SK-N-SH treated with all-trans-retinoic acid at 6 μM for 48 hours (cell line): ENCODE measurements at places on chromosomes 6 and 20.
A peak's percentile ranks its signal among the peaks of the same experiment; 100 is the strongest.

- no peak for ATAC-seq
These were observed 50.9 kb upstream of the DACT2 start for GRCh38 chr6:168370310-168370991.

DNA sequence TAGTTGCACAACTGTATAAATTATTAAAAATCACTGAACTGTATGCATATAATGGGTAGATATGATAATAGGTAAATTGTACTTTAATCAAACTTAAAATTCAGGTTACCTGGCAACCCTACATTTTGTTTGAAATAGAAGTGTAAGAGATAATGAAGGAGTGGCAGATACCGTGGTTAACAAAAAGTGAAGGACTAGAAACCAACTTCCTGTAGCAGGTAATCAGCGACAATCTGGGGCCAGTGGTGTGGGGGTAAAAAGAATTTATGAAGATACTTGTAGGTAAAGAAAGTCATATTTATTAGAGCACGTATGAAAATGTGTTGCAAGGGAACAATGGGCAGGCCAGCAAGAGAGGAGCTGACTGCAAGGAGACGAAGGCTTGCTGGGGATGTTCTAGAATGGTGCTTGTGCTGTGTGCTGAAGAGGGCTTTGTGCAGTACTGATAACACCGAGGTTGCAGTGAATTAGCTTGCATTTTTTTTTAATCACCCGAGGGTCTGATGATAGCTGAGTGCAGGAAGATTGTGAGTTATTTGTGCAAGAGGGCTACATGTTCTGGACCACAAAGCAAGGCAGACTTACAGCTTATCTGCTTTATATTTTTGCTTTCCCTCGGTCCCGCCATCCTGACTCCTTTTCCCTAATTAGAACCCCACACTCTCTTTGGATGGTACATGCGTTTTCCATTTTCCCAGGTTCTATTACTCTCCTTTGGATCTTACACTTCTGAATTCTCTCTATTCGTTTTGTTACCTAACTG is 4.6 kb upstream of the ENPP1 start:
- no peak for ATAC-seq

GRCh38 chr6:6584310-6585002 is 4.1 kb upstream of the LY86 start:
- ATAC-seq = no peak

DNA sequence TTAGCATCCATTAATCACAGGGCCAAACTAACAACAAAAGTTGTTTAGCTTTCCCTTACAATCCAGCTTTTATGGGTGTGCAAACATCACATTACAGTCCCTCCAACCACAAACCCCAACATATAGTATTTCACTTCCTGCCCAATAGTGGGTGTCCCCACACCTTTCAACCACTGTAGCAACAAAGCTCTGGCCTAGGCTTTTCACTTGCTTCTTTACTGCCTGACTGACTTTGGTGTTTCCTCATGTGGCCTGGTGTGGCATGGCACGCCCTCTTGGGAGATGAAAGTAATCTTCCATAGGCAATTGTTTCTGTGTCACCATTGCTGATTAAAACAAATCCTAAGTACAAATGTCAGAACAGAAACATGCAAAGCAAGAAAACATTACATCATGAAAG is 46.3 kb downstream of the MCM8 start:
- no peak for ATAC-seq

DNA sequence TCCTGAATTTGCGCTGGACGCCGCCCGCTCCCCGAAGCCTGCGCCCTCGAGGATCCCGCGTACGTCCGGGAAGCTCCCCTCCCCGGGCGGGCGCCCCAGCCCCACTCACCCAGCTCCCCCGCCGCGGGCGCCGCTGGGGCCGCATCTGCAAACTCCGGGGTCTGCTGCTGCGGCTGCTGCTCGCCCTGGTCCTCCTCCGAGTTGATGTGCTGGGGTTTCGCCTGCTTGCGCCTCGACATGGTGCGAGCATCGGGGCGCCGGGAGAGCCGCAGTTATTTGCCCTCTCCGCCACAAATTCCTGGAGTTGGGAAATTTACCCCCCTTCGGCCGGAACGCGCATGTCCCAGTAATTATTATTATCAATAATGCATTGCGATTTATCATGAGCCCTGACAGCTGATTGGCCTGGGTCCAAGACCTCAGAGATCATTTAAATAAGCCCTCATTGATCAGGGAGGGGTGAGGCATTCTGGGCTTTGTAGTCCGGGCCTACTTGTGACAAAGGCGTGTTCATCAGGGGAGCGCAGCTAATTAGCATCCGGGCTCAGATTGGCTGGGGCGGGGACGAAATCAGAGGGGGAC is at the start of gene SALL4:
Gene SALL4 (minus strand): TSS at position 352 of the 582 bp plus-strand sequence. CDS start 113 bp downstream, at position 239.
- no peak for ATAC-seq

GRCh38 chr6:27814665-27815424 is 97.4 kb downstream of the OR2B2 start:
- peak; percentile 70 for ATAC-seq

- no peak for ATAC-seq
These were observed 125.8 kb downstream of the MYB start for GRCh38 chr6:135306740-135307420.

DNA sequence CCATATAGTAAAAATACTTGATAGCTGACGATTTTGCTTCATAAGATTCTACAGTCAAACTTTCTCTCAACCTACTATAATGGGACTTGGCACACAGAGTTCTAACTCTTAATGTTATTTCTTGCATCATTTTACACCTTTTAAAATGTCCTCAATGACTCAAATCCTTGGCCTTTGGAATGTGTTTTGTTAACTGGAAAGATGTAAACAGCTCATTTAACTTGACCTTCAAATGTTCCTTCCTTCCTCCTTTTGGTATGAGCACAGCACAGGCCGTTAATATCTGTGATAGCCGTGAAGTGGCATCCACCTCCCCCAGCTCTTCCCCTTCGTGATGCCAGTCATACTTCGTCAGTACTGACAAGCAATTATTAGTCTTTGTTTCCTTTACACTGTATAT is 972.0 kb upstream of the CITED2 start:
- ATAC-seq = no peak

DNA sequence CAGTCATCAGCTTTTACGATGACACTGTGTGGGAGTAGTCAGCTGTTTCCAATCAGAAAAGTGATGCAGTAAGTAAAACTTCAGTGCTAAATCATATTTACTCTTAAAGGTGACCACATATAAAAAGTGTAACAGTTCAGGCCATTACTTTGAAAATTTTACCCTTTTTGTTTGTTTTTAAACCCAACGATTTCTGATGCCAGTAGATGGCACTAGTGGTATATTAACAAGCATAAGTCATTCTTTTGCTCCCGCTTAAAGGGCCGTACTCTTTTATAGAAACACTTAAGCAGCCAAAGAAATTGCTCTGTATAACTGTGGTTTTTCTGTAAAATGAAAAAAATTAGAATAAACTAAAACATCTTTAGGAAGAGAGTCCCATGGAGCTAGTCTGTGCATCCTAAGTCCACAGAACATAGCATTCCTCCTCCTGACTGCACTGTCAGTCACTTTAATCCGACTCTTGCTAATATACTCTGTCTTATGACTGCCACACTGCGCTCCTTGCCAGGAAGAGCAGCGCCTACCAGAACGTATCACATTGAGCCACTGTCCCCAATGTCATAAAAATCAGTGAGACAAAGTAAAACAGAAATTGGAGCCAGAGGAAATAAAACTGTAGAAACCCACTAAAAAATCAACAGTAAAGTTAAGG is 25.0 kb downstream of the HEBP2 start:
- ATAC-seq = peak; percentile 75
